ENCODE measurements at places on chromosomes 12 and 14.

DNA sequence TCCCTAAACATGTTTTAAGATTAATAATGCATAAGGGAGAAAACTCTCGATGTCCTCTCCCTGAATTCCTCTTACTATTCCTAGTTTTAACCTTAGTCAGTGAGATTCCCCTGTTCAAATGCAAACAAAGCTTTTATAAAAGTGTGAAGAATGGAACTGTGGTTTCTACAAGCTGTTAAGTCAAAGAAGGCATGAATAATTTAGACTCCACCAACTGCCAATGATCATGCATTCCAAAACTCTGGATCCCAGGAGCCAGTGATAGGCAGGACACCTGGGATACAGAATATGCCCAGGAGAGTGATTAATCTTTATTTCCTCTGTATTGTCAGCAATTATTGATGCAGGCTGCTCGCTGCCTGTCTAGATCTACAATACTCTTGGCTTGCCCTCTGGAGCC lies 190.3 kb upstream of the ATF7IP start:
- DNase-seq, result no peak

GRCh38 chr14:72452774-72453173 lies 441.1 kb downstream of the DPF3 start:
- no peak for DNase-seq

- no peak for DNase-seq
Measured at GRCh38 chr12:132395908-132396305, 66.5 kb upstream of the GALNT9 start.

DNA sequence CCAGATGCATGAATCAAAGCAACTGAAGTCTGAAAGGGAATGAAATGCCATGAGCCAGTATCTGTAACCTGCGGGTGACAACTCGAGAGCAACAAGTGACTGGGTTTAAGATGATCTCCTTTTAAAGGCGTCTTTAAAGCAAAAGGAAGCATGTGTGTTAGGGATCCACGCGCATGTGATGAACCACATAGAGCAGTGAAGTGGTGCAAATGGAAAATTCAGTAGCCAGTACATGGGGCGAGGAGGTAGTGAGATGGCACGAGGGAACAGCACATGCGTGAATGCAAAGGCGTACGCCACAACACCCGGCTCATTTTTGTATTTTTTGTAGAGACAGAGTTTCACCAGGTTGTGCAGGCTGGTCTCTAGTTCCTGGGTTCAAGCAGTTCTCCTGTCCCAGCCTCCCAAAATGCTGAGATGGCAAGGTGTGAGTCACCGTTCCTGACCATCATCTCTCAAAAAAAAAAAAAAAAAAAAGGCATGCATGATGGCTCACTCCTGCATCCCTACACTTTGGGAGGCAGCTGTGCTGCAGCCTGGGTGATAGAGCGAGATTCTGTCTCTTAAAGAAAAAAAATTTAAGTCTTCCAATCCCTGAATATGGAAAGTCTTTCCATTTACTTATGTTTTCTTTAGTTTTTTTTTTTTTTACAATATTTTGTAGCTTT lies 24.6 kb upstream of the BCL7A start:
- no peak for DNase-seq

DNA sequence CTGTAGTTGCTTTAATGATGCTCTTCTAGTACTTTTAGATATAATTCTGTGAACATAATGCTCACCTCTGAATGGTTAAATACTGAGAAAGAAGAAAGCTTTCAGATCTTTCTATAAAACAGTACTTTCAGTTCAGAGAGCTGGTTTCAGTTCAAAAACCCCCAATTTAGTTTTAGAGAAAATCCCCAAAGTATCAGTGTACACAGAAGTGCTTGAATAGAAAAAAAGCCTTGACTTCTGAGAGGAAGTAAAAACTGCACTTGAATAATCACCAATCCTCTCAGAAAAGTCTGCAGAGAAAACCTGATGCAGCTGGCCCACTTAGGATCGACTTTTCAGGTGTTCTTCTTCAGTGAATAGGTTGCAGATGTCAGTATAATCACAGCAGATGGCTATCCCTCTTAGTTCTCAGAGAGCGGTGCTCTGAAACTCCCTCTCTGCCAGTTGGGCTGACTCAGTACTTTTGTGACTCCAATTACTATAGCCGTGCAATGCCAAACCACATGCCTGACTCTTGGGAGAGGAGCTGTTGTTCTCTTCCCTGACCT lies 616.3 kb downstream of the LRFN5 start:
- DNase-seq, result no peak

- DNase-seq, result no peak
Measured at GRCh38 chr12:107179871-107180270, 86.5 kb upstream of the CRY1 start.

DNA sequence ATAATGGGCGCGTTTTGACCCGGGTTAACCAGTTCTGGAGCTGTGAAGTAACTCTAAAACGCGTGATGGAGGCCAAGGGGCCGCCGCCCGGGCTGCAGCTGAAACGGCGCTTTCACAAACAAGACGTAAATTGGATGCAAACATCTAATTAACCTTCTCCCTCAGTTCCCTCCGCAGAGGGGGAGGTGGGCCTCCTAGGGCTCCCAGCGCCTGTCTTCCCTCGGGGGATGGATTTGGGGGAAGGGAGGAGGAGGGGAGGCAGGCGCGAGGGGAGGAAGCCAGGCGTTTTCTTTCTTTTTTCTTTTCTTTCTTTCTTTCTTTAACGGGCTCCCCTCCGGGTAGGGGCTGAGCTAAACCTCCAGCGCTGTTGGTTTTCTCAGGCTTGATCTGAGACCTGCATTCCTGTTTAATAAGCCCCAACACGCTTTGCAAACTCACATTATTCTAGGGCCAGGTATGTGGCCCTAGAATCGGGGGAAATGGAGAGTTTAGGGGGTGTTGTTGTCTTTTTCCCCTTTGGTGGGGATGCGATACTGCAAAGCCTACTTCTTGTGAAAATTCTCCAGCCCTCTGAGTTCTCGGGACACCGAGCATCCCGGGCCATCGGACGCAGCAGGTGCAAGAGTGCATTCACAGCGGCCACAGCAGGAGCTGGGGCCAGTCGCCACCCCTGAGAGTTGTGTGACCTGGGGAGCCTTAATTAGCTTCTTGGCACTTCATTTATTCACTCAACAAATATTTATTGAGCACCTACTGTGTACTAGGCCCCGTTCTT lies 43.6 kb upstream of the LHX5 start:
- DNase-seq, result no peak

DNA sequence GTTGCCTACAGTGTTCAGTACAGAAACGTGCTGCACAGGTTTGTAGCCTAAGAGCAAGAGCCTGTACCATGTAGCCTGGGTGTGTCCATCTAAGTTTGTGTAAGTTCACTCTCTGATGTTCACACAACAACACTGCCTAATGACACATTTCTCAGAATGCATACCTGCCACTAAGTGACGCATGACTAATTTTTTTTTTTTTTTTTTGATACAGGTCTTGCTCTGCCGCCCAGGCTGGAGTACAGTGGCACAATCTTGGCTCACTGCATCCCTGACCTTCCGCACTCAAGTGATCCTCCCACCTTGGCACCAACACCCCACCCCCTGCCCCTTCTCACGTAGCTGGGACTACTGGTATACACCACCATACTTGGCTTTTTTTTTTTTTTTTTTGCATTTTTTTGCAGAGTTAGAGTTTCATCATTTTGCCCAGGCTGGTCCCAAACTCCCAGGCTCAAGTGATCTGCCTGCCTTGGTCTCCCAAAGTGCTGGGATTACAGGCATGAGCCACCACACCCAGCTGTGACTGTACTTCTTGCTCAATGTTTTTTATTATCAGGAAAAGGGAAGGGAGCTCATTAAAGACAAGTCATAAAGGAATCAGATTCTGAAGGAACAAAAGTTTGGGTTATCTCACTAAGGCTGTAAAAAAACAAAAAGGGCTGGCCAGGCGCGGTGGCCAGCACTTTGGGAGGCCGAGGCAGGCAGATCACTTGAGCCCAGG lies 10.0 kb upstream of the CDC42BPB start:
- no peak for DNase-seq

- no peak for DNase-seq
Measured at GRCh38 chr12:40693207-40693821, 1.1 kb downstream of the CNTN1 start.

DNA sequence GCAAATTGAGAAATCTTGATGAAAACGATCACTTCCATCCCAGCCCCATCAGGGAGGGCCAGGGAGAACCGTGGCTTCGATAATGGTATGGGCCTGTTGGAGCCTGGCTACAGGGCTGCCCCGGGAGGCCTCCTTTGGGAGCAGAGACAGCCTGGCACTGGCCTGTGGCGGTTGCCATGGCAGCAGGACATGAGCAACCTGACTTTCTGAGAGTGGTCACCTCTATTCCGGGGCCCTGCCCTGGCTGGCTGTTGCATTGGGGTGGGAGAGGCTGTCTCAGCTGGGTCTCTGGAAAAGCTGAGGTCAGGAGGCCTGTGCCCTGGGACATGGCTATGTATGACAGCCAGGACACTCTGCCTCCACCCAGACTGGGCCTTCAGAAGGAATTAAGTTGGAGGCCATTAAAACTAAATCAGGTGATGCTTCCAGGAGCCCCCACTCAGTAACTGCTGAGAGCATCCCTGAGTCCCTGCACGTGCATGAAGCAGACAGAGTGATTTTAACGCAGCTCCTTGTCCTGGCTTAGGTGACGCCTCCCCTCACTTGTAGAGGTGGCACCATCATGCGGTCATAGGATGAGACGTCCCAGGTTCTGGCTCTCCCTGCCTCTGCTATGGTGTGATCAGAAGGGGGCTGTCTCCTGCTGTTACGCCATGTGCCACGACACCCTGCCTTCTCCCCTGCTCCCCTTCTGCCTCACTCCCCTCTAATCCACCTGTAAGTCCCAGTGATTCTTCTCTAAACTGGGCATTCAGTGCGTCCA lies 126.3 kb downstream of the SLC25A47 start:
- no peak for DNase-seq

DNA sequence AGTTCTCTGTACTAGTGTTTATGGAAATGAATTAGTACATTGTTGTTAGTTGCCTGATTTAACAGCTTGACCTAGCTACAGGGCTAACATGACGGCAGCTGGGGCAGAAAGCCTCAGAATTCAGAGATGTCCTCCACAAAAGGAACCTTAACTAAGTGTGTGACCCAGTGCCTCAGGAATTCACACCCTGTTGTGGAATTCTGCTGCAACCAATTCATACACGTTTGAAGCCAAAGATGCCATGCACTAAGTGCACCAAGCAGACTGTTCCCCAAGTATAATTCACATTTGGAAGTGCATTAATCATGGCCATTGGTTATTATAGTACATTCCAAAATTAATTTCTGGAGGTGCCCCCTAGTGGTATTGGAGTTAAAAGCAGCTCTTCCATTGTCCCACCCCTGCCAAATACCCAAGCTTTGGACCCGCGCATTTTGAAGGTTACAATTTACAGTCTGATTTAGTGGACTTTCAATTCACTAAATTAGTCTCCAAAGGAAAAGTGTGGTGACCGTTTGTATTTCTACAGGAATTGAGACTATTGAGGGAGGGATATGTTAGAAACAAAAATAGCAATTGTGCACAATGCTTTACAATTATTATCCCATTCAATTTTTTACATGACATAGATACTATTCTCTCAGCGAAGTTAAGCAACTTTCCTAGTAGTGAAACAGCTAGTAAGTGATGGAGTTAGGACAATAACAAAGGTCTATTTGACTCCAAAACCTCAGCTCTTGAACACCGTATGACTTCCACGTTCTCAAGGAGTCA lies 85.9 kb downstream of the PAX9 start:
- no peak for DNase-seq

DNA sequence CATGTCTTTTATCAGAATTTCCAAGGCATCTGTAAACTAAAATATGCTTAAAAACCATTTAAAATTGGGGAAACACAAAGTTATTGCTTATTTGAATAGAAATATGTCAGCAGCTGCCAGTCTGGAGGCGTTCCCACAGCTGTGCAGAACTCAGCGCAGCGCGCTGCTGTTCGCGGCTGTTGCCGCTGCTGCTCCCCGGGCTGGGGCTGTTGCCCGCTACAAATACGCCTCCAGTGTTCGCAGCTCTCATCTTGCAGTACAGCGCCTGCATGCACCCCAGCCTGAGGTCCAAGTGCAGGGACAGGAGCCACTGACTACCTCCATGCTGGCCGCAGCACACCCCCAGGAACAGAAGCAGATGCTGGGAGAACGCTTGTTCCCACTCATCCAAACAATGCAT lies 216.2 kb downstream of the SLC16A7 start:
- no peak for DNase-seq

DNA sequence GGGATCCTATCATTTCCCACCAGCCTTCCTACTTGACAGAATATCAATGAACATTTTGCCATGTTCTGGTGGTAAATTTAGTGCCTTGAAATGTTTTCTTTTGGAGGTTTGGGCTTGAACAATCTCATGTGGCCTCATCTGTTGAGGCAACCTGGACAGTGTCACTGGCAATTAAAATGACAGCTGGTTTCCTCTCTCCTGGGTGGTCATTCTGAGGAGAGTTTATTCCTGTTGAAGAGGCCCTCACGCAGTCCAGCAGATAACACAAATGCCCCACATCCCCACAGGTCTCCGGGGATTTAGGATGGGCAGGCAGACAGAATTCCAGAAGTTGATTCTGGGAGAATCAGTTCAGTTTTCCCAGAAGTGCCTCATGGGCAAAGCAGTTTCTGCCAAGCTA lies 41.9 kb downstream of the MMAB start:
- DNase-seq, result no peak

DNA sequence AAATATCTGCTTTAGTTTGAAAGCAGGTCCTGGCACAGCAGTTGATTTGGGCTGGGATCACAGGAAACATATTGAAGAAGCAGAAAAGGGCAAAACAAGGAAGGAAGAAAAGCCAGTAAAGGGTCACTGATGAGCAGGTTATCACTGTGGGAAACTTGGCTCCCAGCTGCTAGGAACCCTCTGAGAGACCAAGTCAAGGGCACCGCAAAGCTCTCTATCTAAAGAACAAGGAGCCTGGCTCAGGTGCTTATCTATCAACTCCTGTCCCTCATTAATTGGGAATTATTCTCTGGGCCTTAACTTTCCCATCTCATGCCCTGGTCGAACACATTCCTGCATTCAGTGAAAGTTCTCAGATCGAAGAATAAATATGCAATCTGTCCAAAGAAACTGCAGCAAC lies 450.9 kb upstream of the RPL10L start:
- no peak for DNase-seq

GRCh38 chr14:46651526-46652144 lies at the start of gene RPL10L:
TSS of gene RPL10L (minus strand) at chr14:46651781. CDS start at chr14:46651736, 45 bp downstream.
- no peak for DNase-seq

- peak; percentile 67 for DNase-seq
Measured at GRCh38 chr14:71753126-71753830, 179.0 kb upstream of the RGS6 start.
